ENCODE measurements at places on chromosomes 3 and 15.

- DNase-seq = no peak
These were observed 49.0 kb downstream of the CASR start for GRCh38 chr3:122232485-122232884.

- DNase-seq = peak; percentile 75
These were observed 178.2 kb downstream of the TNIK start for GRCh38 chr3:171282041-171282440.

- DNase-seq = no peak
These were observed 19.5 kb downstream of the NBEAL2 start for GRCh38 chr3:46998852-46999515.

DNA sequence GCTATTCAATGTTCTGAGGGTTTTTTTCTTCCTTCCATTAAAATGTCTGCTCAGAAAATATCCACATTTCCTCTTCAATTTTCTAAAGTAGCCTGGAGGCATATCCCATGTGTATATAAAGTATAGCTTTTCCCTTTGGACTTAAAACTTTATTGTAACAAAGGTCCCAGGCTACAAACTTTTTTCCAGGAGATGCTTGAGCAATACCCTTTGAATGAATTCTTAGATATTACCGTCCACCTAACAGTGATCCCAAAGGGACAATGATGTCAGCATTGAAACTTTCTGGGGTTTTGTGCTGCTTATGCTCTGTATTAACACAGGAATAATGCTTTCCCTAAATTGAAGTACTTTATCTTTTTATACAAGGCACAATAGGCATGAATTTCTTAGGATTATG lies 525.2 kb downstream of the CADM2 start:
- peak; percentile 11 for DNase-seq

DNA sequence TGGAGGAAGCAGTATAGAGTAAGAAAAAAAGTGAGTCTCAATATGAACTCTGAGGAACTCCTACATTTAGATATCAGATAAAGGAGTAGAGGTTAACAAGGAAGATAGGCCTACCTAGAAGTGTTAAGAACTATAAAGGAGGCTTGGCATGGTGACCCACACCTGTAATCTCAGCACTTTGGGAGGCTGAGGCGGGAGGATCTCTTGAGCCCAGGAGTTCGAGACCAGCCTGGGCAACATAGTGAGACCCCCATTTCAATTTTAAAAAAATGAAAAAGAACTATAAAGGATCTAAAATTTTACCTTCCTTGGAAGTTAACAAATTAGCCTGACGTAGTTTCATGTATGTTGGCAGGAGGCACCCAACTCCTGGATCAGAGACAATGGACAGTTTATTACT lies 14.5 kb downstream of the IREB2 start:
- DNase-seq = no peak

DNA sequence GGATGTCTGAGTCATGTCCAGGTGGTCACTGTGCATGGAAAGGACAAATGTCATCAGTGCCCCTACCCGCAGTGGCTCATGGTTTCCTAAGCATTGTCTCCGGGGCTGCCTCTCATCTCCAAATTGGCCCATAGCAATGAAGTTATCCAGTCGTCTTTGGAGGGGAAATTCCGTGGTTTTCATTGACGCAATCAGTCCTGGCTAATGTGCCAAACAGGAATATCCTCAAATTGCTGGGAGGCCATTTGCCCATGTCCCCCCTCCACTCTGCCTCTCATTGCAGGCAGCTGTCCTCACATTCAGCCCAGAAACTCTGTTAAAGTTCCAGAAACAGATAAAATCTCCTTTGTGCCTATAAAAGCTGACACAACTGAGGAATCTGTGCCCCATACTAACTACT lies 81.6 kb downstream of the MCTP2 start:
- DNase-seq = peak; percentile 84

DNA sequence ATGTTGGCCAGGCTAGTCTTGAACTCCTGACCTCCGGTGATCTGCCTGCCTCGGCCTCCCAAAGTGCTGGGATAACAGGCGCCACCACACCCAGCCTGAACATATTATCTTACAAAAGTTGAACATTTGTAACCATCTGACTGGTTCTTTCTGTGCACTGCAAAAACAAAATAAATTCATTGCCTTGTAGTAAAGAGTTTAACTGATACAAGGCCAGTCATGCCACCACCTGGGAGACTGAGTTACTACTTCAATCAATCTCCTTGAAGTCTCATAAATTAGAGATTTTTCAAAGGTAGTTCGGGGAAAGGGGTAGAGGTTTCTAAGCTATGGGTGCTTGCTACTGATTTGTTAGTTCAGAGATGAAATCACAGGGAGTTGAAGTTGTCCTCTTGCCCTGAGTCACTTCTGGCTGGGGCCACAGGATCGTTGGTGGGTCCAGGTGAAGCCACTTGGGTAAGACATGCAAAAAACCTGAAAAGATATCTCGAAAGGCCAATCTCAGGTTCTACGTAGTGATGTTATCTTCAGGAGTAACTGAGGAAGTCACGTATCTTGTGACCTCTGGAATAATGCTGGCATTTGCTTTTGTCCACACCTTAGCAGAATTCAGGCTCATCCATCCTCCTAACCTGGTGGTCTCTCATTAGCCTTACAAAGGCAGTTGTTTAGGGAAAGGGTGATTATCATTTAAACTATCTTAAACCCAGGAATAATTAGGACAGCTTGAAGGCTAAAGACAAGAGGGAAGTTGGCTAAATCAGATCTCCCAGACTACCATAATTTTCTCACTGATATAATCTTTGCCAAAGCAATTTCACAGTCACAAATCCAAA lies 33.7 kb downstream of the ZBTB11 start:
- DNase-seq = no peak

GRCh38 chr3:126691765-126692164 lies 12.3 kb upstream of the CHCHD6 start:
- DNase-seq = no peak

- no peak for DNase-seq
These were observed 309.0 kb downstream of the NTRK3 start for GRCh38 chr15:87947560-87947959.

DNA sequence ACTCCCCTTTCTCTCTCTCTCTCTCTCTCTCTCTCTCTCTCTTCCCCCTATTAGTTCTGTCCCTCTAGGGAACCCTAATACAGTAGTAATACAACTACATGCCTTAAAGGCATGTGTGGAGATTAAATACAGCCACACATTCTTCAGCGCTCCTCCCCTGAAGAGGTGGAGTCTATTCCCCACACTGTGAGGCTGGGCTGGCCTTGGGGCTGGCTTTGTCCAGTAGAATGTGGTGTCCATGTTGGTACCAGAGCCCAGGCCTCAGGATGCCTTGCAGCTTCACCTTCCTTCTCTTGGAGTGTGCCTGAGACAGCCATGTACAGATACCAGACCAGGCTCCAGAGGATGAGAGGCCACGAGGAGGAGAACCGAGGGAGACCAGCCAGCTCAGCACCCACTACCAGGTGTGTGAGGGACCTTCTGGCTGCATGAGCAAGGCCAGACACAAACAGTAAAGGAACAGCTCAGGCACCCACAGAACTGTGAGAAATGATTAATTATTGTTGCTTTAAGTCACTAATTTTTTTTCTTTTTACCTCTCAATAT lies 10.7 kb downstream of the SLC6A20 start:
- no peak for DNase-seq

- DNase-seq = no peak
These were observed 74.7 kb downstream of the CRYGS start for GRCh38 chr3:186469525-186469924.

DNA sequence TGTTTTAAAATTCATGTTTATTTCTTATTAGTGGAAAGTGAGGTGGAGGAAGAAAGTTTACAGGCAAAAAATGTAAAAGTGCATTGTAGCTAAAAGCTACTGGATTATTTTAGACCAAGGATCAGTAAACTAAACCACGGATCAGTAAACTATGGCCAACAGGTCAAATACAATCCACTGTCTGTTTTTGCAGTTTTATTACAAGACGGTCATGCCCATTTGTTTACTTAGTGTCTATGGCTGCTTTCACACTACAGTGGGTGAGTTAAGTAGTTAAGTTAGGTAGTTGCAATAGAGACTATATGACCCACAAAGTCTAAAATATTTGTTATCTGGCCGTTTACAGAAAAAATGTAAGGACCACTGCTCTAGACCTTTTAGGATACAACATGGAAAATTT lies 82.0 kb downstream of the NR2E3 start:
- no peak for DNase-seq
